ENCODE measurements at places on chromosomes 16 and 17. TPM values are rescaled to one million over a fixed set of nuclear protein-coding genes. Genes with fewer than 3 reads are reported as not detected.

GRCh38 chr17:46854515-46854914 is 3.1 kb downstream of the WNT9B start:
- DNase-seq: no peak

GRCh38 chr16:88678224-88678979 is 7.9 kb downstream of the SNAI3 start:
- no peak for DNase-seq

DNA sequence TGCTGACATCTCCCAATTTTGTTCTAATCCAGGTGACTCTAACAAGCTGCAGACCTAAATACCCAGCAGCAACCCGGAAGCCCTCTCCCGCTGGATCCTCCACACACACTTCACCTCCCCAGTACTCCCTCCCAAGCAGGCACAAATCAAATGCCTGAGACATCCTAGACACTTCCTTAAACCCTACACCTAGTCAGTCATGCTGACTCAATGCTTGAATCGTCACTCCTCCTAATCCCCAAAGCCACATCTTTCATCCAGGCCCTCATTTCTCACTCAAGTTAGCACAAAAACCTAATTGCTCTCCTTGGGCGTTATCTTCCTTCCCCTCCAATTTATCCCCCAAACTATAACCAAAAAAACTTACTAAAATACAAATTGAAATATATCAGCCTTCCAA is 32.7 kb downstream of the CMC2 start:
- DNase-seq: no peak

DNA sequence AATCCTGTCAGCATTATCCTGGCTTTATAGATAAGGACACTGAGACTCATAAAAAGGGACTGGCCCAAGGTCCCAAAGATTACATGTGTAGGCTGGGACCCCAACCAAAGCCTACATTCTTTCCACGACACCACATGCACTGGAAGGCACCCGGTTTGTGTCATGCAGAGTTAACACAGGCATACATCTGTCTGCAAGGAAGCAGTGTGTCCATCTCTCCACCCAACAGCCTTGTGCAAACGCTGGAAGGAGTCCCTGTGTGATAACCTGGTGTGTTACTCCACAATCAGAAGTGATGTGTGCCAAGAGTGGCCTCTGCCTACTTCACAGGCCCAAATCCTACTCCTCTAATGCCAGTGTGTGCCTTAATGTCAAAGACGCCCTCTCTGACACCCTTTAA is 139.8 kb downstream of the PARN start:
- DNase-seq: no peak

DNA sequence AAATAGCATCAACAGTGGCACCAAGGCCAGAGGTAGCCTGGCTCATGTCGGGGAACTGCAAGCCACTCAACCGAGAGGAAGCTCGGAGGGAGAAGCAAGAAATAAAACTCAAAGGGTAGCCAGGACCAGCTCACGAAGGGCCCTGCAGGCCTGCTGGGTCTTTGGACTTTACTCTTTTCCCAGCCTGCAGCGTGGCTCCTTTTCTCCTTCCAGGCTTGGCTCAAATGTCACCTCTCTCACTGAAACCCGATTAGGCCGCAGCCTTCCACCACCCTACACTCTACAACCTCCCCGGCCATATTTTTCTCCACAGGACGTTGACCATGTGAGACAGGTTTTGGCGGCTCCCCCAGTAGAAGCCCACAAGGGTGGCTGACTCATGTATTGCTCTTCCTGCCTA is 38.1 kb downstream of the CALB2 start:
- no peak for DNase-seq

DNA sequence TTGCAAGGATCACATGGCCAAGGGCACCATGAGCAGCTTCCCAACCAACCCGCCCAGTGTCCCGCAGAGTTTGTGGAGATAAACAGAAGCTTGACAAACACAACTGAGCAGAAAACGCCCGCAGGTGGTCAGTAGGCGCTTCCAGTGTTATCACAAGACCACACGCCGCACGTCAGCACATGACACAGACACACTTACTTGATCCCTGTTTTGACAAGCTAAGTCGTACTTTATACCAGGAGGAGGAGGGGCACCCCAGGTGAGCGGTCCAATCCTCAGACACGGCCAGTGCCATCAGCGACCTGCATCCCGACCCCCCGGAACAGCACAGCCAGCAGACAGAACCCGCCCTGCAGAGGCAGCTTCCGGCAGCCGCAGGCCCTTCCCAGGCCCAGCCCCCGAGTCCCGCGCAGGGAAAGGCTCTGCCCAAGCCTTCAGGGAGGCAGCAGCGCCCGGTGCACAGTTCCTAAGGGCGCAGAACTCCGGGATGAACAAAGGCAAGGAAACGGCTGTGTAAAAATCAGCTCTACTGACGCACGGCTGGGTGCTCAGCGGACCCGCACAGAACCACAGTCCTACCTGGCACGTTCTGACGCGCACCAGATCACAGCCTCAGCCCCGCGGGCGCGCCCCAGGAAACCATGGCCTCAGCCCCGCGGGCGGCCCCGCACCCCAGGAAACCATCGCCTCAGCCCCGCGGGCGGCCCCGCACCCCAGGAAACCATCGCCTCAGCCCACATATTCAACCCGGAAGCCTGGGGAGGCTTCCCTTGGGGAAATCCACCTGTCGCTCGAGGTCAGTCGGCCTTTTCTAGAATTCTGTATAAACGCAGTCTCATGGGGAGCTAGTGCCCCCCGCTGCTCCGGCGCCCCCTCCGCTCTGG is 27.8 kb downstream of the AXIN1 start:
- DNase-seq: peak; percentile 62

GRCh38 chr17:79019632-79020584 is 4.1 kb upstream of the C1QTNF1 start:
- DNase-seq: no peak

- DNase-seq: peak; percentile 88
These were observed 14.2 kb downstream of the NAA60 start for GRCh38 chr16:3457434-3458252.

- DNase-seq: no peak
These were observed 172.5 kb downstream of the HS3ST3A1 start for GRCh38 chr17:13429201-13429600.

GRCh38 chr17:72444517-72445054 is 323.8 kb downstream of the SOX9 start:
- DNase-seq: no peak

DNA sequence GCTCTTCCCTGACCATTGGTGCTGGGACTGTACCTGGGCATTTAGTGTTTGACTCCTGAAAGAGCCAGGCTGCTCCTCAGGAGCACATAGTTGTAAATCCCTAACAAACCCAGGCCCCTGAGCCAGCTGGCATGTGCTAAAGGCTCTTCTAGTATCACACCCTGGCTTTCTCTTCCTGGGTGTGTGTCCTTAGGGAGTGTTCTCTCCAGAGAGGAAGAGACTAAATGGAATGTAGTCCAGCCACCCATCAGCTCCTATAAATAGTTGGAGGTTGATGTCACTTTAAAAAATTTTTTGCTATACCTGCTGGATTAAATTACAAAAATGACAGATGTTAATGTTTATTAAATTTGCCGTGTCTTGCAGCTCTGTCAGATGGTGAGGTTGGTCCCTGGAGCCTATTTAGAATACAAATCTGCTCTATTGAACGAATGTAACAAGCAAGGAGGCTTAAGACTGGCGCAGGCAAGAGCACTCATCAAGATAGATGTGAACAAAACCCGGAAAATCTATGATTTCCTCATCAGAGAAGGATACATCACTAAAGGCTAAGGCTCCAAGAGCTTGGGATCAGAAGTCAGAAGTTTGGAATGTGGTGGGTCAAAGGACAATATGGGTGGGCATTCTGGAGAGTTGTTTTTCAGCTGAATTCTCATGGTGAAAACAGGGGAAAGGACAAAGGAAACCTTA is 13.1 kb upstream of the DUSP14 start:
- no peak for DNase-seq

GRCh38 chr17:8223356-8224126 is 13.2 kb upstream of the AURKB start:
- DNase-seq: peak; percentile 28

DNA sequence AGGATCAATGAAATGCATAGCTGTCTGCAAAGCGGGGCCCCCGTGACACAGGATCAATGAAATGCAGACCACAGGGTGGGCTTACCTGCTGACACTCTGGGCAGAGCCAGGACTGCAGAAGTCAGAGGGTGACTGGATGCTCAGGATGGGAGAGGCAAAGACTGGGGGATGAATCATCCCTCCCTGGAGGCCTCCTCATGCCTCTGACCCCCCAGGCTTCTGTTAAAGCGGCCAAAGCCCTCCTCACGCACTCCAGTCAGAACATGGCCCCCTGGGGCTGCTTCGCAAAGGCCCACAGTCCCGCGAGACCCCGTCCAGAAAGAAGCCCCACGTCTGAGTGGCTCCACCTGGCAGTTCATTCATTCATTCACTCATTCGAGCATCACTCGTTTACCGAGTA is 38.4 kb upstream of the FOXF1 start:
- DNase-seq: no peak

GRCh38 chr17:82463925-82464566 is 5.5 kb downstream of the NARF start:
- no peak for DNase-seq

GRCh38 chr17:44220213-44221083 is 973 bp upstream of the UBTF start:
- DNase-seq: peak; percentile 45

GRCh38 chr16:81522108-81522701 is 77.6 kb downstream of the CMIP start:
- DNase-seq: peak; percentile 16

The RPL38 gene
- 1,123 TPM for total RNA-seq

The CMTM1 gene
- total RNA-seq: 12.5 TPM

The CORO1A gene
- total RNA-seq: 819 TPM

The NT5M gene
- 5.8 TPM for total RNA-seq

The SLC9A5 gene
- 5.1 TPM for total RNA-seq

The LRRC37A gene
- total RNA-seq: 2.6 TPM

The PABPN1L gene
- not detected for total RNA-seq

The HOXB8 gene
- not detected for total RNA-seq

The C17orf50 gene
- total RNA-seq: not detected

The MYO15A gene
- 0.34 TPM for total RNA-seq

The PHOSPHO1 gene
- total RNA-seq: not detected
